ENCODE measurements at places on chromosomes 11 and 22.

GRCh38 chr22:43465291-43466015 lies 53.6 kb downstream of the MPPED1 start:
- DNase-seq, result no peak

- no peak for DNase-seq
These were observed 297.0 kb downstream of the SOX6 start for GRCh38 chr11:16059332-16059731.

- DNase-seq, result no peak
These were observed 5.2 kb upstream of the SMTN start for GRCh38 chr22:31075961-31076360.

DNA sequence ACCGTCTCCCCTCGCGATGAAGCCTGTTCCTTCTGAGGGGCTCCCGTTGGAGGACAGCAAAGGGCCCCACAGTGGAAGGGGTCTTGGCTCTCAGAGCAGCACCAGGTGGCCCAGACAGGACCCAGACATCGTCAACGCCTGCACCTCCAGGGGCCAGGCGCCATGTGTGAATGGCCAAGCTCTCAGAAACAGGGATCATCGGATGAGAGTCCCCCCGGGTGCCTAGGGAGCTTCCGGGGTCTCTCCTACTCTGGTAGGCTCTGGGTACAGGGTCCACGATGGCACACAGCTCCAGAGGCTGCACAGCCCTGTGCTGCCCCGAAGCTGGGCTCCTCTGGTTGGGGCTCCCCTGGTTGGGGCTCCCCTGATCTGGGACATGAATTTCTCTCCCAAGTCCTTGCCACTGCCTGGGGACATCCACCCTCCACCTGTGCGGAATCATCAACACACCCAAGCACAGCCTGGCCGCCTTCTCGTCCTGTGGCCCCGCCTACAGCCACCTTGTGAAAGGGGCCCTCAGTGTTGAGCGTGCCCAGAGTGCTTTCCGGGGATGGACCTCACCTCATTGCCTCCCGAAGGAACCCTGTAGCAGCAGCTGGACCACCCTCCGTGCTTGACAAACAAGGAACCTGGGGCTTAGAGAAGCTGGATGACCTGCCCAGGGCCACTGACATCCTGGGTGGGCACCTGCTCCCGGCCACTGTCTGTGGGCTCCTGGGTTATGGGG lies 929.0 kb downstream of the BRD1 start:
- DNase-seq, result no peak

- no peak for DNase-seq
These were observed 38.2 kb downstream of the ATXN10 start for GRCh38 chr22:45709866-45710265.

- DNase-seq, result no peak
These were observed 56.6 kb downstream of the BID start for GRCh38 chr22:17717708-17718107.

DNA sequence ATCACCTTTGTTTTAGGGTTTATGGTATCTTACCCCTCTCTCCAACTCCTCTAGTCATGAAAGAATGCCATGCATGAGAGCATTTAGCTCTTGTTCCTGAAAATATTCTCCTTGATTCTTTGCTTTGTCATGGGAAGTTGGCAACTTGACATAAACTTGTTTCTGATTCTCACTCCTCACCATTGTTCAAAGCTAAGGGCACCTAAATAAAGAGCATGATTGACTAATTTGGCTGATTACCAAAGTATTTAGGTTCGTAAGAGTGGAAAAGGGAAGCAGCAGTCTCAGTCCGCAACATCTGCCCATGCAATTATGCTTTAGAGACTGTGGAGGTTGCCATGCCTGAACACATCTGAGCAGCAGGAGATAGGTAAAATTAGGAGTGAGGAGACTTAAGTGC lies 26.4 kb downstream of the OR52K1 start:
- no peak for DNase-seq

DNA sequence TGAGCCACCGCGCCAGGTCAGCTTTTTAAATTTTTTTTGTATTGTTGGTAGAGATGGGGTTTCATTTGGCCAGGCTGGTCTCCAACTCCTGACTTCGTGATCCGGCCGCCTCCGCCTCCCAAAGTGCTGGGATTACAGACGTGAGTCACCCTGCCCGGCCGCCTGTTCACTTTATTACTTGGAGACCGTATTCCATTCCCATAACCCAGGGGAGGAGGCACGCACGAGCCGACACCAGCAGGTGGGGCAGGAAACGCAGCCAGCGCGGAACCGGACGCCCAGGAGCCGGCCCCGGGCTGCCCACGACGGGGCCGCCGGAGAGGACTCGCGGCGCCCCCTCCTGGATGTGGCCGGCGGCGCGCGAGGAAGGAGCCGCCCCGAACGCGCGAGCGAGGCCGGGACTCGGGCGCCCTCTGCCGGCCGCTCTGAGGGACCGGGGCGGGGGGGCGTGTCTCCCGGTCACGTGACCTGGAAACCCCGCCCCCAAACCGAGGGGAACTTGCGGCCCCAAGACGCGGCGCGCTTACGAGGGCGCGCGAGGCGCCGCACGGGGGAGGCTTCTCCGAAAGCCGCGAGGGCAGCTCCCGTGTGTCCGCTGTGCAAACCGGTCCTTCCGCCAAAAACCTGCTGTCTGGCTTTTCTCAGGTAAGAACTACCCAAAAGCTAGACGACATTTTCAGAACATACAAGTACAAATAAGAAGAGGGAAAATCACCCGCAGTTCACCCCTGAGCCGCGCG lies 11.6 kb upstream of the RNH1 start:
- DNase-seq, result peak; percentile 80

DNA sequence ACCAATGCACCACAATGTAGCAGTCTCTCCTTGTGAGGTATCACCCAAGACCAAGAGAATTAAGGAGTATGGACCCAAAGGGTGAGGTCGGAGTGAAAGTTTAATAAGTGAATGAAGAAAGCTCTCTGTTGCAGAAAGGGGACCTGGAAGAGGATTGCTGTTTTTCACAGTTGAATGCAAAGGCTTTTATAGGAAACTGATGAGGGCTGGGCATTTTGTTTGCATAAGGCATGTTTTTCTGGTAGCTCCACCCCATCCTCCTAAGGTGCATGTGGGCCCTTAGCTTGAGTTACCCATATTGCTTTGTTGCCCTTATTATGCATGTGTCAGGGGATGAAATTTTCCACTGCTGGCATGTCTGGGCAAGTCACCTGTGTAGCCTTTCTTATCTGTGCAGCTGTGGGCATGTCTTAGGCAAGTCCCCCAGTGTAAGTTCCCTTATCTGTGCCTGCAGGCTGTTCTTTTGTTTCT lies 64.7 kb downstream of the BDNF start:
- no peak for DNase-seq

DNA sequence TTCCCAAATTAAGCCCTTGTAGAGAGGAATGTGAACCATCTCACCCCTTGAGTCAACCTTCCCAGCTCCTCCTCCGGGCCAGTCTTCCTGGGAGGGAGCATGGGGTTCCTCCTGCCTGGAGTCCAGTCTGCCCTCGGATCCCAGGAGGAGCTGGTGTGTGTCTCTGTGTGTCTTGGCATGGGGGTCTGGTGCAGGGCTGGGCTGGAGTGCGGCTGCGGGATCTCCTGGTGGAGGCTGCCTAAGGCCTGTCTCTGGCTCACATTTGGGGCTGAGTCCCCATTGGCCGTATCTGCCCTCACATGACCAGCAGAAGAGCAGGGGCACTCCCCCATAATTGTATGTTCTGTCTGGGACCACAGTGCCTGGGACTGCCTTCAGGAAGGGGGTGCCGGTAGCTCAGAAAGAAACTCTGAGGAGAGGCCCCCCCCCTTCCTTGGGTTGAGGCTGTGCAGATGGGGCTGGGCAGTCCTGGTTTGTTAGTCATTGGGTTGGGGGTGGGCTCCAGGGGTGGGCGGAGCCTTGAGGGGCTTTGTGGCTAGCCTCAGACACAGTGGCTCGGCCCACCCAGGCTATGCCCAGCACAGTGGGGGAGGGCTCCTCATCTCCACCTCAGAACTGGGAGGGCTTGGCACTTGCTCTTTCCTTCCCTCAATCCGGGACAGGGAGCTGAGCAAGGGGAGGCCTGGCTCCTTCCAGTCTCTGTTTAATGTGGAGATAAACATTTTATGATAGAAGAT lies 2.9 kb downstream of the C1QTNF5 start:
- no peak for DNase-seq

DNA sequence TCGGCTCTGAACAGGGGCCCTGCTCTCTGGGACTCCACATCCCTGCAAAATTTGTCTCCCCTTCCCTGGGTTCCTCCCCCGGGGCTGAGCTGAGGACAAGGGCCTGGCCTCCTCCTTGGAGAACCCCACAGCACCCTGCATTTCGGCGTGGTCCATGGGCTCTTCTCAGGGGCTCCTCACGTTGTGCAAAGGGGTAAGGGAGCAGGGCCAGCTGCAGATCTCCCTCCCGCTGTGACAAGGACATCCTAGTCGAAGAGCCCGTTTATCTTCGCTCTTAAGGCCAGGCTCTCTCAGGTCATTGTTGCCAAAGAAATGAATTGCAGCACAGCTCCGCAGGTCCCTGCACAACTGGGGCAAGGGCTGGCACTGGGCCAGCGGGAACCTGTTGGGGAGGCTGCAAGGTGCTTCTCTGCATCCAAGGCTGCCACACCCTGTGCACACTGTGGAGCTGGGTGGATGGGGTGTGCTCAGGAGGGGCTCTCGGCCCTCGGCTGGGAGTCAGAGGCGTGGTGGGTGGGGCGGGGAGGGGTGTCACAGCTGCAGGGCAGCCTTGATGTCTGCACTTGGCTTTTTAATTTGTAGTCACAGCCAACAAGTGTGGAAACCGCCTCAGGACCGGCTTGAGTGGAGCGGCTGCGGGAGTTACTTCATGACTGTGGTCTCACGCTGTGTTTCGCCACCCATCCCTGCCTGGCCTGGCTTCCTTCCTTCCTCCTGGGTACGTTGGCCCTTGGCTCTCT lies 26.6 kb upstream of the SEPTIN5 start:
- no peak for DNase-seq

DNA sequence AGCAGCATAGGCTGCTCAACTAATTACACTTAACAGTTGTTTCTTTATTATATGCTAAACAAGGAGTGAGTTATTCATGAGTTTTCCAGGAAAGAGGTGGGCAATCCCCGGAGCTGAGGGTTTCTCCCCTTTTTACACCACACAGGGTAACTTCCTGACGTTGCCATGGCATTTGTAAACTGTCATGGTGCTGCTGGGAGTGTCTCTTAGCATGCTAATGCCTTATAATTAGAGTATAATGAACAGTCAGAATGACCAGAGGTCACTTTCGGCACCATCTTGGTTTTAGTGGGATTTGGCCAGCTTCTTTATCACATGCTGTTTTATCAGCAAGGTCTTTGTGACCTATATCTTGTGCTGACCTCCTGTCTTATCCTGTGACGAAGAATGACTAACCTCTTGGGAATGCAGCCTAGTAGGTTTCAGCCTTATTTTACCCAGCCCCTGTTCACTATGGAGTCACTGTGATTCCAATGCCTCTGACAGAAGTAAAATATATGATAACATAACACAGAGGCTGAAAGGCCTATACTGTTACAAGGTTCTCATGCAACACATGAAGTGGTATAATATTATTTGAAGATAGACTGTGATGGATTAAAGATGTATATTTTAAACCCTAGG lies 41.3 kb upstream of the RDX start:
- DNase-seq, result no peak
